Stimulated activated CD4-positive, alpha-beta T cell treated with anti-CD3 and anti-CD28 coated beads, Interleukin-4, amount 100 ng/mL, for 4 hours (primary cell): ENCODE measurements at places on chromosomes 3 and 15.
A peak's percentile ranks its signal among the peaks of the same experiment; 100 is the strongest.

DNA sequence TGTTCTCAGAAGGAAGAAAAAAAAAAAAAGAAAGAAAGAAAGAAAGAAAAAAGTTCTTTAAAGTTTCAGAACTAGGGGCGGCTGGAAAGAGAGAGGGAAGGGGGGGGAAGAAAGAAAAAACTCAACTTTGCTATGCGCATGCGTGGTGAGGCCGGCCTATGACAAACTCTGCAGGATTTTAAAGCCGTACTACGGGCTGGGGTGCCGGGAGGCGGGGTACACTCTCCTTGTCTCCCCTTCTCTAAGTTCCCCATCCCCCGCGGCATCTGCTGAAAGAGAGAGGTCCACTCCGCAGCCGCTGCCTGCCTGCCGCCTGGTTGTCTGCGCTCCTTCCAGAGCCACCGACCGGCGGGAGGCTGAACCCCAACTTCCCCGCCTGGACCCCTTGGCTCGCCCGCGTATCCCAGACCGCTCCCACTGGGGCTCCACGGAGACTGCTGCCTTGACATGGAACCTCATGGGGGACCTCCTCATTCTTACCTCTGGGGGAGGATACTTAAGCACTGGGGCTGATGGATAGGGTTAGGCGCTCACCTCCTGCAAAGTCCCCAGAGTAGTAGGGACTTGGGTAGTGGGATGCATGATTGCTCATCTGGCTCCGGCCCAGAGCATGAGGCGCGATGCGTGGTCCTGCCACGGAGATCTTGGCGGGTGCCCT, 1.4 kb upstream of the WNT5A start:
- DNase-seq, result no peak

GRCh38 chr3:57164217-57164656, 916 bp downstream of the IL17RD start:
- no peak for DNase-seq

- DNase-seq, result no peak
These were observed 66.7 kb downstream of the ITGA11 start for GRCh38 chr15:68365140-68365745.

DNA sequence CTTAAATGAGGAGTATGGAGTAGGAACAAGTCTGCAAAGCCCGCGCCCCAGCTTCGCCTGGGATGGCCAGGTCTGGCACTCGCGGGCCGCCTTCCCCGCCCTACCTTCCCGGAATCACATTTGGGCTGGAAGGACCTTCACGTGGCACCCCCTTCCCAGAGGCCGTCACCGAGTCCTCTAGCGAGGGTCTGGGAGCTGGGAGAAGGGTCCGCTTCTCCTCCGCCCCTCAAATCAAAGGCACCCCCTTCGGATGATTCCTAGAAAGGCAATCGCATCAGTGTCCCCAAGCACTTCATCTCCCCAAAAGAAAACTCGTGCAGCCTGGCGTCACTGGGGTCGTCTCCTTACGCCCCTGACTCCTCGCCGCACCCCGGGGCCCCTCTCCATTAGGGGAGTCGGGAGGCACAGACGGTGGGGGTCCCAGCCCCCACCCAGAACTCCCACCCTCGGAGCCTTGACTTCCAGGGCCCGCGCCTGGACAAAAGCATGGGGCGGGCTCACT, 380 bp downstream of the MYLK start:
- no peak for DNase-seq

DNA sequence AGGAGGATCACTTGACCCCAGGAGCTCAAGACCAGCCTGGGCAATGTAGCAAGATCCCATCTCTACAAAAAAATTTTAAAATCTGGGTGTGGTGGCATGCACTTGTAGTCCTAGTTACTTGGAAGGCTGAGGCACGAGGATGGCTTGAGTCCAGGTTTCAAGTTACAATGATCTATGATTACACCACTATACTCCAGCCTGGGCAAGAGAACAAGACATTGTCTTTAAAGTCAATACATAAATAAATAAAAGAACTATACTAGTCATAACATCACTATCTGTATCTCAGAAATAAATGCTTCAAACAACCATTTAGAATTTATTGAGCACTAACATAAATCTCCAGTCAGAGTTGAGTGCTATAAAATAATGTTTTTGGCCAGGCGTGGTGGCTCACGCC, 8.5 kb upstream of the PHLDB2 start:
- no peak for DNase-seq

DNA sequence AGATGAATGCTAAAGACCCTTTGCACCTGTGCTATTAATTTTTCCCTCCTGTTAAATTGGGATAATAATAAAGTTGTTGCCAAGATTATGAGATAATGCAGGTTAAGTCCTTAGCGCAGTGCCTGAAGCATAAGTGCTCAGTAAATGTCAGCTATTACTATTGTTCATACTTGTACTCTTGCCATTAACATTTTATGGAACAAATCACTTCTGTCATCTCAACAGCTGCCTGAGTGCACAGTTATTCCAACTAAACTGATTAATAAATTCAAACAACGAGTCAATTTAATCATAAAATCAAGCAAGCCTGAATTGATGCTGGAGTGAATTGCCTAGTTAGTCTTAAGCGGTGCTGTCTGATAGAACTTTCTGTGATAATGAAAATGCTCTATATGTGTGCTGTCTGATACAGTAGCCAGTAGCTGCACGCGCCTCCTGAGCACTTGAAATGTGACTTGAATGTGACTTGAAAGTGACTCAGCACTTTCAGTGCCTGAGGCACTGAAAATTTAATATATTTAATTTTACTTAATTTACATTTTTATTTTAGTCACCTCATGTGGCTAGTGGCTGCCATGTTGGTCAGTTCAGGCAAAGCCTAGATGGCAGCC, 198.7 kb upstream of the PFN2 start:
- no peak for DNase-seq

- no peak for DNase-seq
These were observed 541 bp downstream of the RPS27L start for GRCh38 chr15:63156755-63157117.

DNA sequence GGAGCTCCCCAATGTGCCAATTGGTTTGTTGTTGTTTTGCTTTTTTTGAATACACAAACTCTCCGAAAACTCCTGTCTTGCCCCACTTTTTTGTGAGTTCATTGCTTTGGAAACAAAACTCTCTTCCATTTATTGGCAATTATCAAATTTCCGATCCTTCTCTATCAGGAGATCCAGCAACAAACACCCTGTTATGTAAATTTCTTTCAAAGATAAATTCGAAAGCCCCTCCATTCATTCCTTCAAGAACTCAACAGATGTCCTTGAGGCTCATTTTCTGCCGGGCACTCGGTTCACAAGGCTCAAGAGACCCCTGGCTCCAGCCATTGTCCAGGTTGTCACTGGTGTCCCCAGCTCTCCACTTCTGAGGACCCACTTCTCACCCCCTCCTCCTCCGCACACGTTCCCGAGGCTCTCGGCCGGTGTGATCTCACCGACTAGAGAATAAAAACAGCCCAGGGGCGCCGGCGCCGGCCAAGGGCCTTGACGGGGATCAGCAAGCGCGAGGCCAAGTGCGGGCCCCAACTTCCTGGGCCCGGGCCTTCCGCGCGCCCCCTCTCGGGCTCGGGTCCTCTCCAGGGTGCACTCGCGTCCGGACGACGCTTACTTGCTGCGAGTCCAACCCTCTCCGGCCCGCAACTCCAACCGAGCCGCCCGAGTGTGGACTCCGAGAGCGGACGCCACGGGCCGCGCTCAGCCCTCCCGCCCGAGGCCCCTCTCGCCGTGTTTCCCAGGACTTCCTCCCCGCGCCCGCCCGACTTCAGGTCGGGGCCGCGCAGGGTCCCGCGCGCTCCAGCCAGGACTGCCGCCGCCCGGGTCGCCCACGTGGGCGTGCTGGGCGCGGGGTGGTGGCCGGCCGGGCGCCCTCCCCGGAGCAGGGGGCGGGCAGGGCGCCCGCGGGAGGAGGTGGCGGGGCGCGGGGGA, 533 bp upstream of the SMAD3 start:
- DNase-seq, result peak; percentile 9

DNA sequence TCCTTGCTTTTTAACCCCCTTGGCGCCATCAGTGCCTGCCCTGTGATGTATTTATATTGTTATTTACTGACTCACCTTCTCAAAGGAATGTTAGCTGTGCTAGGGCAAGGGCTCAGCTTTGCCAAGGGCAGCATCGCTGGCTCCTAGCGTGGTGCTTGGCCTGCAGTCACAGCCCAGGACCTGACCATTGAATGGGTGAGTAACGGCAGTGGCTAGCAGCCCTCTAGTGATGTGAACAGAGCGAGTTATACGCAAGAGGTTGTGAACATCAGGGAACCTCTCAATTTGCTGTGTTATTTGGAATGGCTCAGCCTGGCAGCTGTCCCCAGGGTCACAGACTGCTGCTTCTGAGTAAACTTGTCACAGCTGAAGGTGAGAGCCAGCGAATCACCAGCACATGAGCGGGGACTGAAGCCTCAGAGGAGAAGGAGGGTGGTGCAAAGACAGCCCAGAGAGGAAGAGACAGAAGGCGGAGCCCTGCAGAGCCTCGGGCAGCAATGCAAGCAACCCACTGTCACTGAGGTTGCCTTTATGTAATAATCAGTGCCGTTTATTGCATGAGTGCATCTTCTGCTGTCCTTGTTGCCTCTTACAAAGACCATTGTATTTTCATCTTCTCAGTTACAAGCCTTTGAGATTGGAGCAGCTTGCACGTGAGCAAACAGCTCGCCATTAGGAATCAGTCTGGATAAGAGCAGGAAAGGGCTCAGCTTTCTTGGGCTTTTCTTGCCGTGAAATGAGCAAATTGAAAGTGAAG, 158.3 kb downstream of the SLCO3A1 start:
- DNase-seq, result no peak

GRCh38 chr3:23740517-23740965, 65.2 kb upstream of the UBE2E1 start:
- peak; percentile 21 for DNase-seq

DNA sequence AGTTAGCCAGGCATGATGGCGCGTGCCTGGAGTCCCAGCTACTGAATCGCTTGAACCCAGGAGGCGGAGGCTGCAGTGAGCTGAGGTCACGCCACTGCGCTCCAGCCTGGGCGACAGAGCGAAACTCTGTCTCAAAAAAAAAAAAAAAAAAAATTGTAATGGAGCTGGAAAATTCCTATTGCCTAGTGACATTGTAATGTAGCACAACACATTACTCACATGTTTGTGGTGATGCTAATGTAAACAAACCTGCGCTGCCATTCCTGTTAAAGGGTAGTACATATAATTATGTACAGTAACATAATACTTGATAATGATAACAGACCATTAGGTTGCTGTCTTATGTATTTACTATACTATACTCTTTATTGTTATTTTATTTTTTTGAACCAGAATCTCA, 39.1 kb downstream of the KNL1 start:
- DNase-seq, result no peak

DNA sequence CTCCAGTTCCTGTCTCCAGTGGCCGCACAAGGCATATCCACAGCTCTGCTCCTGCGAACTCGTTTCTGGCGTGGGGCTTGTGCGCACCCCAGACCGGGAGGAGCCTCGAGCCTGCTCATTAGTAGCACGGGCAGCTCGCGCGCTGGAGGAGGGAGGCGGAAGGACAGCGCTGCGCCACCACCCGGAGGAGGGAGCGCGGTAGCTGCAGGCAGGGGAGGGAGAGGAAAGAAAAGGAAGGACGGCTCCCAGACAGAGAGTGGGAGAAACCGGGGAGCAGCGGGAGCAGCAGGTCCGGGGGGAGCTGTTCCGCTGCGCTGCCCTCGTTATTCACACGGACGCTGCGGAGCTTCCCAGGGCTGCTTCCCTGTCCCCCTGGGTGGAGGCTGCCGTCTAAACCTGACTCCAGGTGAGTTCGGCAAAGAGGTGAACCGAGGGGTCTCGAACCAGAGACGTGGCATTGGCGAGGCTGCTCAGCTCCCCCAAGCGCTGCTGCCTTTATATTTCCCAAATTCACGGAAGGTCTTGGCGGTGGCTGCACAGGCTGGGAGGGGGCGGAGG, 121.3 kb upstream of the ZNF717 start:
- no peak for DNase-seq

- DNase-seq, result no peak
These were observed 58.4 kb downstream of the ALCAM start for GRCh38 chr3:105425153-105425502.

DNA sequence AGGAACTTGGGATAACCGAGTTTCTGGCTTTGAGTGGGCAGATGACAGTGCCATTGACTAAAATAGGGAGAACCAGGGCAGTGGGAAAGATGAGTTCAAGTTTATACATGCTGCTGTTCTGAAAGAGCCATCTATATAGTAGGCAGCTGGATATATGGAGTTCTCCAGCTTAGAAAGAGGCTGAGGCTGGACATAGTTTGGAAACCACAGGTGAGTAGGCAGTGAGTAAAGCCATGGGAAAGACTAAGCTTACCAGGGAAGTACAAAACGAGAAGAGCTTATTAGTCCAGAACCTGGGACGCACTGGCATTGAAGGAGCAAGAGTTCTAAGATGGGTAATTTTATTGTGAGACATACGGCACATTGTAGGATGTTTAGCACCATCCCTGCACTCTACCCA, 54.2 kb downstream of the MSL2 start:
- no peak for DNase-seq

- no peak for DNase-seq
These were observed 65.8 kb downstream of the SCN5A start for GRCh38 chr3:38583688-38584087.

DNA sequence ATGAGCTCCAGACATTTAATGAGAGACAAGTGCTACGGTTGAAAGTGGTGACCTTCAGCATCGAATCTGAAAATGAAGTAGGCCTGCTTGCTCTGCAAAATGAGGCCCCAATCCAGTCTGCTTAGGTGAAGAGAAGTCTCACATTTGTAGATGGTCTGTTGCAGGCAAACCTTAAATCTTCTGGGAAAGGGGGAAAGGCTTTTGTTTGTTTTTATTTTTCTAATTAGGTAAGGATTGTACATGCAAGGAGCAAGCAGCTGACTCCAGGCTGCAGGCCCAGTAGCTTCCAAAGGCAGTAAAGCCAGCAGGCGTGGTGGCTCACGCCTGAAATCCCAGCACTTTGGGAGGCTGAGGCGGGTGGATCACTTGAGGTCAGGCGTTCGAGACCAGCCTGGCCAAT, 74.3 kb downstream of the HMG20A start:
- DNase-seq, result no peak

DNA sequence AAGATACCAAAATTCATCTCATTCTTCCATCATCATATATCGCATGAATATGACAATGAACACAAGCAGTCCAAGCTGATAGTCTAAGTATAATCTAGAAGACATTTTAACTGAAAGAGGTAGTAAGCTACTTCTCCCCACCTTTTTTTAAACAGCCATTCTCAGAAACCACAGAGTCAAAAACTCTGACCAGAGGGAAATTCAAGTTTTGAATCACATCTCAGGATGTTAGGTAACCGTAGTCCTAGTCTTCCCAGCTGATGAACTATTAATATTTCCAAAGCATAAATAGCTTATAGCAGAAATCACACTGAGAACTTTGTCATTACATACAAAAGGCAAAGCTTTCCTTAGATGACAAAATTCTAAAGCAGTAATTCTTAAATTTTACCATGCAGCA, 25.8 kb downstream of the NPTN start:
- no peak for DNase-seq

- DNase-seq, result no peak
These were observed 10.6 kb upstream of the SFMBT1 start for GRCh38 chr3:53056442-53056841.
